ENCODE measurements at places on chromosomes 6 and 20. TPM values are rescaled to one million over a fixed set of nuclear protein-coding genes. Genes with fewer than 3 reads are reported as not detected.

Gene TPMT
- 17.5 TPM for total RNA-seq

GRCh38 chr20:37525810-37526209 lies 1.9 kb downstream of the BLCAP start:
- no peak for DNase-seq

Gene TNFRSF21
- 12.6 TPM for total RNA-seq

Gene PHACTR3
- not detected for total RNA-seq

- peak; percentile 56 for DNase-seq
Measured at GRCh38 chr20:8244637-8245036, 112.6 kb downstream of the PLCB1 start.

Gene BMP2
- 15.9 TPM for total RNA-seq
